Activated gamma-delta T cell (primary cell): ENCODE measurements at places on chromosomes 12 and 14.

DNA sequence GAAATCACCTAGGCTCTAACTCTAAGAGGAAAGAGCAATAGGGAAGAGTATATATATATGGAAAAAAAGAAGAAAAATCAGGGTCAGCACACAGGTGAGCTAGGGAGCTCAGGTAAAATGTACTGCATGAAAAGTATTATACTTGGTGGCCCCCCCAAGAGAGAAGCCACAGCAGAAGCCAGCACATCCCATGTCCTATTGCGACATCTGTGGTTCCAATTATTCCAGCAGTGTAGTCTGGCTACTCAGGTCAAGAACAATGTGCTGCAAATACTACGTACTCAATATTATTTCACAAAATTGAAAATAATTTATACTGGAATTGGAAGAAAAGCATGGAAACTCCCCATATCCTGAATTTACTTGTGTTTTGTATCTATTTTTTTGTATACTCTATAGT, 85.5 kb downstream of the CEP83 start:
- DNase-seq = no peak

- no peak for DNase-seq
Observed at GRCh38 chr14:46322730-46323403, 328.7 kb downstream of the RPL10L start.

GRCh38 chr14:21309238-21309636, 29.4 kb downstream of the RPGRIP1 start:
- no peak for DNase-seq

- no peak for DNase-seq
Observed at GRCh38 chr12:78700565-78700964, 164.0 kb upstream of the SYT1 start.

- DNase-seq = no peak
Observed at GRCh38 chr14:70713511-70713916, 71.8 kb downstream of the TTC9 start.

DNA sequence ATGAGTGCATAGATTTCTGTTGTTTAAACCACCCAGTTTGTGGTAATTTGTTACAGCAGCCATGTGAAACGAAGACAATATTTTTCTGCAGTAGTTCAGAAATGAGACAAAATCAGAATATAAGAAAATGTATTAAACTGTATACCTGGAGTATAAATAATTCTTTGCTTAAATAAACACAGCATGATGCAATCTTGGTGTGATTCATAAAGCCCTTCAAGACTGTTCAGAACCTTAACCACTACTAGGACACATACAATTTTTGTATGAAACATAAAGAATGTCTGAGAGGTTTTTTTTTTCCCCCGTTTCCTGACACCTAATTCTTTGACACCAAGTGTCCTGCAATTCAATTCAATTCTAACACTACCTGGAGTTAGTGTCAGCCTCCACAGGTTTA, 10.5 kb downstream of the C12orf75 start:
- no peak for DNase-seq

GRCh38 chr12:48459259-48459658, 13.1 kb upstream of the ANP32D start:
- no peak for DNase-seq

GRCh38 chr14:69703047-69704039, 63.6 kb upstream of the SRSF5 start:
- no peak for DNase-seq

- DNase-seq = no peak
Observed at GRCh38 chr14:95068080-95068479, 89.2 kb downstream of the DICER1 start.

- no peak for DNase-seq
Observed at GRCh38 chr14:102182190-102182589, 42.5 kb downstream of the WDR20 start.

GRCh38 chr12:104519190-104520019, 62.7 kb downstream of the CHST11 start:
- DNase-seq = no peak

GRCh38 chr12:89710873-89711750, 2.5 kb upstream of the ATP2B1 start:
- no peak for DNase-seq

DNA sequence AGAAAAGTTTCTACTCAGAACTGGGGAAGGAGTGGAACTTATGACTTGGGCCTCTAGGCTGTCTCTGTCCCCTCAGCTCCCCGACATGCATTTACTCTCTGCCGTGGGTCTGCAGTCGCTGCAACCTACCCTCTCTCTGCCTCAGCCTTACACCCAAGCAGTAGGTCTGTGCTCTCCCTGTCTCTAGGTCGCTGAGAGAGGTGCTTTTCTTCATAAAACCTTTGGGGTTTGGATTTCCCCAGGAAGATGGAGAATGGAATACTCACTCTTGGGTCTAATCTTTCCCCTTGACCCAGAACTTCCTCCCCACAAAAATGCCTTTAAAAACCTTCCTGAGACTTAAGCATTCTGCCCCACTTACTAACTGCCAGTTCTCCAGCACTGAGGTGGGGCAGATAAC, 12.9 kb downstream of the GPR84 start:
- DNase-seq = no peak

DNA sequence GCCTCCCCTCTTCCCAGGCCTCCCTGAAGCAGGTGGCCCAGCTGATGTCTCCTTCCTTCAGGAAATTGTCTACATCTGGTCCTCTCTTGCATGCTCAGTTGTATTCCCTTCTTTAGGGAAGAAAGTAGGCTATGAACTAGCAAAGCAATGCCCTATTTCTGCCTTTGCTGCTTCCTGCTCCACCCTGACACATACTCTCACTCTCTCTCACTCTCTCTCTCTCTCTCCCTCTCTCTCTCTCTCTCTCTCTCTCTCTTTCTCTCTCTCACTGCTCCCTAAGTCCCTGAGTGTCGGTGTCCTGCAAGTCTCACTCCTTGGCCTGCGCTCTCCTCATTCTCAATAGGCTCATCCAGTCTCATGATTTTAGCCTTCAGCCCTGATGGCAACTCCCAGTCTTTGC, 19.4 kb upstream of the PARP11 start:
- no peak for DNase-seq

DNA sequence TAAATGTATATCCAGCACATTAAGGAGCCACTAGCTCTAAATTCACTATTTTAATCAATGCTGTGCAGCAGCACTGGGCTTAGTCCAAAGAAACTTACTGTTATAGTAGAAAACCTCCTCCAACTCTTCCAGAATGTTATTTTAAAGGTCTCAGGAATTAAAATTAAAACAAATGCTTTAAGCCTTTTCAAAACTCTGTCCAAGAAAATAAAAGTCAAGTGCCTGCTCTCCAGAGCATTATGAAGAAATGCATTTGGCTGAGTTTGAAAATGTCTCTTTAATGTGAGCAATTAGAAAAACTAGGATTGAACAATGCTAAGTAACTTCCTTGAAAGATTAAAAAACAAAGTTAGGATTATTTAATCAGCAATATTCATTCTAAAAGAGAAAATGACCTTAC, 322.4 kb upstream of the DCN start:
- no peak for DNase-seq

DNA sequence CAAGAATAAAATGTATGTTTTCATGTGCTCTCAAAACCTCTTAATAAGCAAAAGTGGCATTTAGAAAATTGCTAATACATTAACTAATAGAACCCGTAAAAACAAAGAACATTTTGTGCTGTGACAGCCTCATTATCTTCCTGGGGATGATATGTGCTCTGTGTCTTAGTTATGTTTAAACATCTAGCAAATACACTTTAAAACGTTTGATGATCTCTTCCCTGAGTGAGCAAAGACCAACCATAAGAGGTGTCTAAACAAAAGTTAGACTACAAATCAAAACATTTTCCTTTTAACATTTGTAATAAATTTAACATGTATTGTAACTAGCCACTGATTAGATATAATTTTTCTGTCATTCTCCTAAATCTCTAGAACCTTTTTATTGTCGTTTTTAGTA, 95.8 kb downstream of the SOX5 start:
- no peak for DNase-seq

DNA sequence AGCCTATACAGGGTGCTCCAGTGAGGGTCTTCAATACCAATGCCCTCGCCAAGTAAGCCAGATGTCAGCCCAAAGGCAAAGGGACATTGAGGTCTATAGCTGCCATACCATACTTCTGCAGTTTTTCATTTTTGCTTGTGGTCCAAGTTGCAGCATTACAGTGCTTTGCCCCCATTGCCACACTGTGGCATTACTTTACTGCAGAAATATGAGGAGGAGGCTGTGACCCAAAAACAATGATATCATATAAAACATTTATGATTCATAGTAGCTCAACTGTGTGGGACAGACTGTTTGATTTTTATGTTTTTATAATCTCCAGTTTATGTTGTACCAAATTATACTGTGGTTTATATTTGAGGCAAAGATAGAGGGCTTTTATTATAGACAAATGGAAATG, 64.1 kb downstream of the KIAA0586 start:
- no peak for DNase-seq

- DNase-seq = no peak
Observed at GRCh38 chr12:64061868-64062375, 160.2 kb downstream of the KICS2 start.

- no peak for DNase-seq
Observed at GRCh38 chr12:79557690-79558315, 133.0 kb downstream of the PAWR start.

- no peak for DNase-seq
Observed at GRCh38 chr14:68652433-68652690, 140.5 kb downstream of the ZFP36L1 start.

DNA sequence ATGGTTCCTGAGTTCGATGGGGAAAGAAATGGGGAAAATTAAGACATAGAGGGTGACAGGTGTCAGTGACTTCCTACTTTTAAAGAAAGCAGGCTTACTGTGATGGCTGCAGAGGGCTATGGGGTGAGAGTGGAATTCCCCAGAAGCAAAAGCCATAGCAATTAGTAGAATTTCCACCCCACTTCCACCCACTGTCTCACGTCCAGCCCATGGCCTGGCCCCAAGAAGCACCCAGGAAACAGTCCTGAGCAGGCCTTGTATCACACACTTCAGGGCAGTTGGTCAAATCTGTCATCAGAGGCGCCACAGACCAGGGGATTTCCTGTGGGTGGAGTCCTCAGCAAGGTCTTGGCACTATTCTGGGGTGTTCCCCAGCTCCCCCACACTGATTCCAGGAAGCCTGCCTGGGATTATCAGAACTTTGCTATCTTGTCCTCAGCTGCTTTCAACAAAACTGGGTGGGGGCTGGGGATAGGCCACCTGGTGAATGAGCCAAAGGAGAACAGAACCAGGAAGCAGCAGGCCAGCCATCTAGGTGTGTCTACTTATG, 120.1 kb upstream of the CCND2 start:
- no peak for DNase-seq

DNA sequence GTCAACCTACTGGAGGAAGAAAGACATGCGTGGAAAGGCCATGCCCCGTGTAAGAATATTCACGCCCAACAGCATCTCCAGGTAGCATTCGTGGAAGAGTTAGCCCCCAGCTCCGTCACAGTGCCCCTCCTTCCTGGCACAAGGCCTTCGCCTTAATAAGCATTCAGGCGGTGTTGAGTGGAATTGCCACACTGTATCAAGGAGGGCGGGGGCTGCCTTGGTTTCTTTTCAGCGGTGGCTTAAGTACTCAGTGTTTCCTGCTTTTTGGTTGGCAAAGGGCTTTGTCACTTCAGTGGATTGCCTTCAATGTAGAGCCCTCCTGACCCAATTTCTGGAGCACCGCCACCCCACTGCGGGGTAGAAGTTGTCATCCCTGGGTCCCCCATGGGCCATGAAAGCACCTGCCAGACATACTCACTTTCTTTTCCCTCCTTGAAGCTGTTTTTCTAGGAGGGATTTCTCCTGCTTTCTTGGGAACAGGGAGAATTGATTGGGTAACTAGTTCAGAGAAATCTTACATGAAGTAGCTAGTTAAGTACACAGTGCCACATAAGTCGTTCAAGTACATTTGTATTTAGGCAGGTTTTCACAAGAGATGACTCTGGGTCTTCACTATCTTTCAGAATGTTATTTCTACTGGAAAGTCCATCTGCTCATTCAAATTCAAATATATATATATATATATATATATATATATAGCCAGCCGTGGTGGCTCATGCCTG, 65.5 kb upstream of the STON2 start:
- no peak for DNase-seq

- no peak for DNase-seq
Observed at GRCh38 chr12:97452230-97452629, 10.4 kb upstream of the RMST start.

DNA sequence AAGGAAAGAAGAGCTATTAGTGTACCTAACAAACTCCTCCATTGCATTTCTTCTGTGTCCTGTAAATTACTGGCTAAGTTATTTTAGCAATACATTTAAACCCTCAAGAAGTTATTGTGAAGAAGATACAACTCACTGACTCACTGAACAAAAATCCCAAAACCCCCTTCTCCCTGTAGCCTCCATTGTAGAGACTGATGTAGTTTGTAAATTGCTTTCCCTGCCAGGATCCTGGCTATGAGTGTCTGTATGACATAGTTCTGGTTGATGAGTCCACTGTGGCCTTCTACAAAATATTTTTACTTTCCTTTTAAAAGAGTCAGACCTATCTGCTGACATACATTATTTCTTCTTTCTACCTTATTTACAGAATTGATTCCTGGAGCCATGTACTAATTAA, 155.6 kb downstream of the SLC6A15 start:
- no peak for DNase-seq

DNA sequence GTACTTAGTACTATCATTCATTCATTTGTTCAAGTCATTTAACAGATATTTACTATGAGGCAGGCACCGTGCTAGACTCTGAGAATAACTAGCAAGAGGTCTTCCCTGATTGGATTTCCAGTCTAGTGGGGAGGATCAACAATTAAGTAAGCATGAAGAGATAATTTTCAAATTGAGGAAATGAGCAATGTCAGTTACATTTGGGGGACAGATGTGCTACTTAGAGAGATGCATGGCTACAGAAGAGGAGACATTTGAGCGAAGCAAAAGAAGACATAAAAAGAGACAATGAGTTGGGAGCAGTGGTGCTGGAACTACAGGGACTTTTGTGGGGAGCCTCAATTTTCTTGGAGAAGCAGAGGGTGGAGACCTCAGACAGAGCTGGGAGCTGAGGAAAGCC, 7.7 kb downstream of the KCNA5 start:
- no peak for DNase-seq

- DNase-seq = no peak
Observed at GRCh38 chr12:18752947-18753346, 15.0 kb downstream of the CAPZA3 start.

DNA sequence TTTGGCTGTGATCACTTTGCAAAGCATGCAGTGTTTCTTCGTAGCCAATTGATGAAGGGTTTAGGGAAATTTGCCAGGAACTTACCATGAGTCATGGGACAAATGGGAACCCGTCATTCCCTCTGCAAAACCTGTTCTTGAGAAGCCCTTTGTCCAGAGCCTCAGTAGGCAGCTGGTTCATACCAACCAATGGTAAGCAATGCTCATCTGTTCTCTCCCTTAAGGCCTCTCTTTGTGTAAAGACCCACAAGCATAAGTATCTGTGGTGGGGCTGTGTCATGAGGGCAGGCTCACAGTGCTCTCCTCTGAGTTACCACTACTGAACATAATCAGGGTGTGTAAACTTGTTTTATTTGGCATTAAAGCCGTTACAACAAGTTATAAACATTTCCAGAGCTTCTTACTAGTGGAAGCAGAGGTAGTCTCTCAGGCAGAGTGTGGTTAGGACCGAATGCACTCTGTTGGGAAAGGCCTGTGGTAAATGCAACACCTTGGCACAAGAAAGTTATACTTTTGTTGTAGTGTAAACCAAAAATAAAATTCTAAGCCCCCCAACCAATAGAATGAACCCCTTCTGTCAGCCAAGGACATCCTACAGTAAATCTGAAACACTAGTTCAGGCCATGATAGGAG, 119.8 kb downstream of the SINHCAF start:
- no peak for DNase-seq
